ENCODE measurements at places on chromosomes 5 and 9.

- DNase-seq: no peak
These were observed 124.6 kb downstream of the ARHGAP26 start for GRCh38 chr5:142894749-142895148.

DNA sequence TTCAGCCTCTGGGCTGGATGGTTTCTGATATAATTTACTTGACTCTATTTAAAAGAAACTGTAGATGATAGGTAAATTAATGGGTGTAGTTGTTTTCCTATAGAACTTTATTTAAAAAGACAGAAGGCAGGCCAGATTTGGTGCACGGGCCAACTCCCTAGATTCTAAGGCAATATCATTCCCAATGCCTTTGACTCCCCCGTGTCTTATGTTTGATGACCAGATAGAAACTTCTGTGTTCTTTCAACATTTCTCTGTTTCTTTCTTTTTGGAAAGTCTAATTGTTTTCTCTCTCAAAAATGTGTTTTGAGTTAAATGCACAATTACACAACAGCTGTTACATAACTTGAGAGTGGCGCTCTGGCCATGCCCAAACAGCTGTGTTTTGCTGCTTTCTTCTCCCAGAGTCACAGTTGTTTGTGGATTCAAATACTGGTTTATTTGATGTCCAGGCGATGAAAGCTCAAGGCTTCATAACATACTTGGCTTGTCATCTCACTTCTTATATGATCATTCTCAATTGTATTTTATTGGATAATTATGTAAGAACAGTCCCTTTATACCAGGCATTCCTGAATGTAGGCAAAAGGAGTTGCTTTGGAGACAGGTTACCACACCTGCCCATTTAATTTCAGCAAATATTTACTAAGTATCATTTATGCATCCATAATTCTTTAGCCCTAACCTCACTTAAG is 1.7 kb upstream of the ALDH1A1 start:
- DNase-seq: peak; percentile 98

DNA sequence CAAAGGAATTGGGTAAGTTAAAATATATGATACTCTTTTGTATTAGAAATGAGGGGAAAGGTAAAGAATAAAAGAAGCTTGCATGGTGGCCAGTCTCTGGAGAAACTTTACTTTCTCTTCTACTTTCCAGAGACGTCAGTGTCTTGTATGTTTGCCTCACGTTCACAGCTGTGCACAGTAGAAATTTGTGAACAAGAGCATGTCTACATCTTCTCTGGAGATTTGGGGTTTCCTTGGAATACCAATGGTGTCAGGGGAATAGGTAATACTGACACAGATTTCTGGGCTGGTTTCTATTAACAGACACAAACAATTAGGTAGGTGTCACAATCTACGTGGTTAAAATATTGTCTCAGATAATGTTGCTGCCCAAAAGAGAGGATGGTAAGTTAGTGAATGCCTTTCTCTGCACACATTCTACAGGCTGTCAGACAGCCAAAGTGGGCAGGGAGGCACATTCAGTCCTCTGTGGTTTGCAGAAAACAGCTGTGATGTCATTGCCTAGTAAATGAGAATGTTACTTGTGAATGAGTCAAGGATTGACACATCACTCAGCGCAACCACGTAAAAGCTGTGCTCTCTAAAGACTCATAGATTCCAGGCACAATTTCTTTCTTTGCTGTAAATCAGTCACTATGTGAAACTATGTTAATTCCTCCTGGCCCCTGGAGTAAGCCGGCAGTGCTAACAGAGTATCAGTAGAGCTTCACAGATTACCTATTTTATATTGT is 397.1 kb downstream of the MAN2A1 start:
- no peak for DNase-seq

- DNase-seq: peak; percentile 98
These were observed at the start of gene PLPP6 for GRCh38 chr9:4662108-4662988. PLPP6 (plus strand) TSS chr9:4662294; CDS start chr9:4662376, 82 bp downstream.

DNA sequence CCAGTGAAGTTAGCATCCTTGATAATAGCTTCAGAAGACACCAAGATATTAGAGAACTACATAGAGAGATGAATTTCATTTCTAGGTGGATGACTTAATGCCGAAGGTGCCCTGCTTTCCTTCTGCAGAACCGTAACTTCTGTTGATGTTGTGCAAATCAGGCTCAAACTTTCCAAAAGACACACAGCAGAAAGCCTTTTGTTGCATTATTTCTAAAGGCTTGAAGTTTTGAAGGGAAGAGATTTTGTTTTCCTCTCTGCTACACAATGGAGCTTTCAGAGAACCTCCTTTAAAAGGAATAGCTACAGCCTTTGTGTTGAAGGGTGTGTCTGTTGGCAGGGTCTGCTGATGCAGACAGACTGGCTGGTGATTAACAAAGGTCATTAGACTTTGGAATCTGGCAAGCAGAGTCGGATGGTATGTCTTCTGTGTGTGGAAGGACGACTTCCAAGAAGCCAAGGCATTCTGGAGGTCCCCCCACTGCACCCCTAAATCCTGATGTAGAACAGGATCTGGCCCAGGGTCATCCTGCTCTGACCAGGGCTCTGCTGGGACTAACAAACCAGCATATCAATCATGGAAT is 57.8 kb downstream of the ZNF462 start:
- peak; percentile 84 for DNase-seq

- peak; percentile 88 for DNase-seq
These were observed 43.9 kb downstream of the SH3TC2 start for GRCh38 chr5:149018909-149019443.

GRCh38 chr5:8839361-8840055 is 706.4 kb downstream of the SEMA5A start:
- DNase-seq: no peak

- no peak for DNase-seq
These were observed 2.1 kb downstream of the RXRA start for GRCh38 chr9:134328341-134328840.

GRCh38 chr9:116986015-116986414 is 298.9 kb downstream of the TRIM32 start:
- peak; percentile 34 for DNase-seq

GRCh38 chr5:37835380-37835973 is 4.4 kb downstream of the GDNF start:
- DNase-seq: no peak

GRCh38 chr5:115583474-115583873 is 18.8 kb downstream of the TICAM2 start:
- no peak for DNase-seq

DNA sequence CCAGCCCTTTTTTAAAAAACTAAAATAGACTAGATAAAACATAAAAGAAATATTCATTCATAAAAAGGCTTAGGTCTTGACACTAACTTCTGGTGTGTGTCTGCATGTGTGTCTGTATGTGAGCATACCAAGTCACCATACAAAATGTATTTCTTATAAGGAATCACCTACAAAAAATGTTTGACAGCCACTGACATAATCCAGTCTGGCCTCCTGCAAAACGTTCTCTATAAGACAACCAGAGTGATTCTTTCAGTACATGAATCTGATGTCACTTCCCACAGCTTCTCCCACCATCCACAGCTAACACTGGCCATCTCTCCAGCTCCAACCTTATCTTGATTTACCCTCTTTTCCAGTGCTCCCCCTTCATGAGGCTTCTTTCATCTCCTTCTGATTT is 192.3 kb downstream of the TLE1 start:
- DNase-seq: no peak

DNA sequence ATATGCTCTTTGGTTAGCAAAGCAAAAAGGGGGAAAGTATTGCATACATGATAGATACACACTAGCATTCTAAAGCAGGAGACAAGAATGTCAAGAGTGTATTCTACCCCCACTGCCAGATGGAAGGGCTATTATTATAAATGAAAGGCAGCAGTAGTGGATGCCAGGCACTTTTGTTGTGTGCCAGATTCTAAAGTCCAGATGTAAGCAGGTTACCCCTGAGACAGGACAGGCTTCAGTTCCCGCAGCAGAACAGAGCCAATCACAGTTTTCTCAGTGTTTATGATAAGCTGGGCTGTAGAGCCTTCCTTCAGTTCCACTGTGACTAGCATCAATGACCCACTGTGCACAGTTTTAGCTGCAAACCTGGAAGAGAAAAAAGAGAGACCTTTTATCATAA is 226.6 kb upstream of the TBCA start:
- peak; percentile 92 for DNase-seq

- no peak for DNase-seq
These were observed 53.5 kb downstream of the NLN start for GRCh38 chr5:65775476-65775875.

- no peak for DNase-seq
These were observed 630 bp downstream of the POLE3 start for GRCh38 chr9:113409883-113410206.

- DNase-seq: no peak
These were observed 663 bp downstream of the INSL6 start for GRCh38 chr9:5184776-5185175.

DNA sequence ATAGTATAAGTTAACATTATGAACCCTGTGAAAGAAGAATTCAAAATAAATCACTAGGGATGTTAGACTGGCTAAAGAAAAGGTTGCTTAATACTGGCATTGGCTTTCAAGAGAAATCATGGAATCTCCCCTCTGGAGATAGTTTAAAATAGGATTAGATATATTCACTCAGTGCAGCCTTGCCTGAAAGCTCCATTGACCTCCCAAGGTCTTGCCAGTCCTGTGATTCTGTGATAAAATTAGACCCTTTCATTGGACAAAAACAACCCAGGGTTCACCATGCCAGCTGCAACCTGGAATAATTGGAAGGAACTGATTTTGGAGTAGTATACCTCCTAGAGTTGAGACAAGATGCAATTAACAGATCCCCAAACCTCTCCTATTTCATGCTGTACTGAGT is 588.1 kb upstream of the MEF2C start:
- peak; percentile 6 for DNase-seq

GRCh38 chr9:34686231-34686630 is 4.8 kb downstream of the CCL19 start:
- no peak for DNase-seq

DNA sequence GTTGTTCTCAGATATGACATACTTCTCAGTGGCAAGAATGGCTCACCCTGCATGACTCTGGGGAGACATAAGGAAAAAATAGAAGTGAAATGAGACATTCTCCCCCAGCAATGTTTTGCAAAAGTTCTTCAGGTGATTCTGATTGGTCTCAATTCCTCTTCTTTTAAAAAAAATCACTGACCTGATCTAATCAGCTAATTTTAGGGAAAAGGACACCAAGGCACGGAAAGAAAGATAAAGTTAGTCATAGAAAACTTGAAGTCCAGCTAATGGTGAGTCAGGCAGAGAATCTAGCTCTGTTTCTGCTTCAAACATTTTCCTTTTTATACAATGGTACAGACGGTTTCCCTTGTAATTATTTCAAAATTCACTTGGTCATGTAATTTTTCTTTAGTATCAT is 1018.9 kb upstream of the ARRDC3 start:
- peak; percentile 72 for DNase-seq

- DNase-seq: peak; percentile 97
These were observed 5.2 kb downstream of the HAPLN1 start for GRCh38 chr5:83715236-83716065.

GRCh38 chr9:138060365-138060764 is 182.8 kb downstream of the CACNA1B start:
- no peak for DNase-seq

All from NCI-H69 (cell line).